ENCODE measurements at places on chromosomes 2 and 18.
A peak's percentile ranks its signal among the peaks of the same experiment; 100 is the strongest.

GRCh38 chr2:241564596-241565410, 6.3 kb downstream of the BOK start:
- DNase-seq: peak; percentile 63

DNA sequence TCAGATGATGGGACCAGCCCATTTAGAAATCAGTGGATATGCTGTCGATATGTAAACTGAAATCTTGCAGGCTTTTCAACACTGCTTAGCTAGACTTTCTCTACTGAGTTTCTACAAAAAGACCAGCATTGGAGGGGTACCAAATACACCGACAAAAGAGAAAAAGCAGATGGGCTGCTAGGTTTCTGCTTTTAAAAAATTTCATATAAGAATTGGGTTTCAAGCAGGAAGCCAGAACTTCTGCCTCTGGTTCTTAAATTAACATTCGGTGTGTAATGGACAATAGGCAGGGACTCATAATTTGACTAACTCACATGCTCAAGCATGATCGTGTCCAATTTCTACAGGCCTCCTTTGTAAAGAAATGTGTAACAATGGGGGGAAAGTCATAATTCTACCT, 3.1 kb downstream of the ARL4C start:
- DNase-seq: no peak

DNA sequence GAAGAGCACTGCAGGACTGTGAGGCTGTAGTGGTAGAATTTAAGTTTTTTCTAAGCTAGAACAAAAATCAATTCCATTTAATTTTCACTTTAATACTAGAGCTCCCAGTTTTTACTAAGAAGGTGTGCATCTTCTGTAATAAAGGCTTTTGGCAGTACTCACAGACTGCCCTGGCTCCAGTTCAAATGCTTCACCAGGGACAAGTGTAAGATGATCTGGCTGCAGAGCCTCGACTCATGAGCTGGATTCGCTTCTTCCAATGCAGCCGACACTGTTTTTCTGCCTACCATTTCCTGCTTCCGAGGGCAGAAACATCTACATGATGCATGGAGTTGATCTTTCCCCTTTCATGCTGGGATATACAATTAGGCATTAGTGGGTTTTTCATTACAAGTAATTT, 87.0 kb downstream of the FARSB start:
- DNase-seq: no peak

GRCh38 chr2:137115081-137115794, 349.9 kb downstream of the THSD7B start:
- no peak for DNase-seq

GRCh38 chr2:98530114-98530513, 78.2 kb downstream of the COA5 start:
- DNase-seq: no peak

DNA sequence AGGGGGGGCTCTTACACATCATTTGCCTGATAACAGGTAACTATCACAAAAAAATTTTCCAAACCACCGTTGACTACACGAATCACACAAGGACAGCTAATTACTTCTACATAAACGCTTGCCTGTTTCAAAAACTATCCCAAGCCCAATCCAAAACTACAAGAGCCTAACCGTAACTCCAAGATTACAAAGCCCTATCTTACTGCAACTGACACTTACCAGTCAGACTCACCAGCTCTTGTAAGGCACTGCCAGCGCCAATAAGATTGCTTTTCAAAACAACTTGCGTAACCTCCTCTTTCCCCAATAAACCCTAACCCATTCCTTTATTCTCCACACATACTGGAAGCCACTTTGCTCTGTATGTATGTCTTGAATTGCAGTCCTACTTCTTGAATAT, 148.4 kb downstream of the NBAS start:
- DNase-seq: no peak

Data from upper lobe of right lung (tissue), 1 donor.